ENCODE measurements at places on chromosomes 6 and 20.

DNA sequence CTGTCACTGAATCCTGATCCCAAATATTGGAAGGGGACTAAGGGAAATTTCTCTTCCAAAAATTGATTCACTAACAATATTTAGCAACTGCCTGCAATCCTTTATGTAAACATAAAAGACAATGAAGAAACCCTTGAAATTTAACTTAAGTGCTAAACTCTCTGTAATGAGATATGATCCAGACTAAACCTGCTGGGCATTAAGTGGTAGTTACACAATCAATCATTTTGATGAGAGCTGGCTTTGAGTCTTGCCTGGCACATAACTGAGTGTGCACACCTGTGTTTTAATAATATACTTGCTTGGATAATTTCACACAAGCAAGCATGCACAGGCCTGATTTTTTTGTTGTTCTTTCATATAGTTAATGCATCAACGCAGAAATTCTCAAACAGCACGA is 9.8 kb upstream of the ZFP64 start:
- DNase-seq: no peak

GRCh38 chr20:3648951-3649350 is 14.2 kb downstream of the GFRA4 start:
- DNase-seq: no peak

- no peak for DNase-seq
These were observed 184.9 kb upstream of the TENT5A start for GRCh38 chr6:81937296-81937937.

GRCh38 chr6:43488667-43489276 is 11.4 kb downstream of the TJAP1 start:
- no peak for DNase-seq
